Activated CD8-positive, alpha-beta T cell treated with anti-CD3 and anti-CD28 coated beads, Interleukin-2, amount 10 ng/mL, durations not matched to agents 7 days and 5 days (primary cell): ENCODE measurements at places on chromosomes 4 and X. TPM values are rescaled to one million over a fixed set of nuclear protein-coding genes. Genes with fewer than 3 reads are reported as not detected.

Gene SPATA18
- total RNA-seq, result 0.26 TPM

Gene MCTS1
- total RNA-seq, result 60.5 TPM

Gene RIBC1
- 0.91 TPM for total RNA-seq

Gene GYG2
- not detected for total RNA-seq

Gene AIMP1
- 58.0 TPM for total RNA-seq

Gene METAP1
- 58.7 TPM for total RNA-seq

Gene MTMR1
- 45.0 TPM for total RNA-seq

Gene ASB5
- total RNA-seq, result not detected

Gene ACE2
- not detected for total RNA-seq

Gene FOXO4
- total RNA-seq, result 14.2 TPM

Gene MAGEA12
- total RNA-seq, result not detected

Gene CTAG2
- not detected for total RNA-seq

Gene GLOD5
- not detected for total RNA-seq

Gene UNC5C
- not detected for total RNA-seq

Gene NSUN7
- total RNA-seq, result 0.10 TPM

Gene BRS3
- not detected for total RNA-seq

Gene STARD8
- 0.34 TPM for total RNA-seq

Gene KLF8
- total RNA-seq, result 2.8 TPM

Gene HMGN5
- total RNA-seq, result 1.5 TPM

DNA sequence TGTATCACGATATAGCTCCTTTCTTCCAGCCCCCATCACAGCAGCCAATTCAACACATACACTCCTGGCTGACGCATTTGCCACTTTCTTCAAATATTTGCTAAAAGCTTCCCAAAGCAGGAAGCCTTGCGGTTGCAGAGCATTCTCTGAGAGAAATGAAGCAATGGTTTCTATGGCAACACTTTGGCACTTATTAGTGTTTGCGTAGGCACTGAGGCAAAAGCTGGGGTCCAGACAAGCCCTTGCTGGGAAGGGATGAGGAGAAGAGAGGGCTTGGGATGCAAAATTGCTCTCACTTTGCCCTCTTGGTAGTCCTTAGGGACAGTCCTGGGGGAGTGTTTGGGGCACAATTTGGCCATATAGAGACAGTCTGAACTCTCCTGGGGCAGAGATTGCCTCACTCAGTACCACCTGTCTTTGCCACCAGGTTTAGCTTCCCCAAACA is 55.0 kb upstream of the PAK3 start:
- DNase-seq, result no peak

DNA sequence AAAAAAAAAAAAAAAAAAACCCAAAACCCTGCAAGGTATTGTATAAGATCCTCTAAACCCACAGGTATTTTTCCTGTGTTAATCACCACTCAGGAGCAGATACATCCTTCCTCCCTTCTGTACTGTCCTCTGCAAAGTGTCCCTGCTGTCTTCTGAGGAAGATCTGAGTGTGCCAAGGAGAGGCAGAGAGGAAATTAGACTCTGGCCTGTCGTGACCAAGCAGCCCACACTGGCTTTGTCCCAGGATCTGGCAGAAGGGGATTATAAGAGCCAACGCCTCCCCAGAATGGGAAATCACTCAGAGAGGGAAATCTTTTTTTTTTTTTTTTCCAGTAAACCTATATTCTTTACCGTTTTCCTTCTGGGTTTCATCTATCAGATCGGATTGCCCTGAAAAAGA is 39.6 kb downstream of the PTCHD1 start:
- no peak for DNase-seq

DNA sequence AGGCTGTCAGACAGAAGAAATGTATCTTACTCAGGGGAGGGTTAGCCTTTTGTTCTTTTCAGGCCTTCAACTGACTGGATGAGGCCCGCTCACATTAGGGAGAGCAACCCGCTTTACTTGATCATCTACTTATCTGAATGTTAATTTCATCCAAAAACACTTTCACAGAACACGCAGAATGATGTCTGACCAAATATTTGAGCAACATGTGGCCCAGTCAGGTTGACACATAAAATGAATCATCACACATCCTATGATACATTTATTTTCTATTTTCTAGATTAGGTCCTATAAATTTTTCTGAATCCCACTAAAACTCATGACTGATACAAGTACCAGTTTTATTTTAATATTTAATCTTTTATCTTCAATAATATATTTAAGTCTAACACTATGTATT is 260.3 kb downstream of the IL15 start:
- DNase-seq, result no peak

GRCh38 chr4:112296949-112297880 is at the start of gene ALPK1:
Gene ALPK1 (plus strand): TSS chr4:112297369.
- no peak for DNase-seq

- DNase-seq, result no peak
Measured at GRCh38 chr4:65671372-65671771, 1.1 kb upstream of the EPHA5 start.

DNA sequence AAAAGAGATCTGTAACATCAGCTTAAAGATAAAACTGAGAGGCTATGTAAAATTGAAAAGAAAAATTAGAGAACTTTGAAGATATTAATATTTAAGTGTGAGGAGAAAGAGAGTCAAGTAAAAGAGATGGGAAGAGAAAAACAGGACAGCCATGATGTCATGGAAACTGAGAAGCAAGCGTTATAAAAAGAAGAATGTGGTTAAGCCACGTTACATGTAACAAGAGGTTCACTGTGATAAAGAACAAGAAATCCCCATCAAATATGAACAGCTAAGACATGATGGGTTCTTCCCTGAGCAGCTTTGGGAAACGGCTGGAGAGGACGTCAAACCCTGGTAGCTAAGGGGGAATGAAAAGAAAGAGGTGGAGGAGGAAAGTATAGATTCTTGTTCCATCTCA is 1269.3 kb upstream of the TENM3 start:
- DNase-seq, result no peak

- DNase-seq, result no peak
Measured at GRCh38 chr4:38383646-38384121, 280.3 kb upstream of the KLF3 start.

DNA sequence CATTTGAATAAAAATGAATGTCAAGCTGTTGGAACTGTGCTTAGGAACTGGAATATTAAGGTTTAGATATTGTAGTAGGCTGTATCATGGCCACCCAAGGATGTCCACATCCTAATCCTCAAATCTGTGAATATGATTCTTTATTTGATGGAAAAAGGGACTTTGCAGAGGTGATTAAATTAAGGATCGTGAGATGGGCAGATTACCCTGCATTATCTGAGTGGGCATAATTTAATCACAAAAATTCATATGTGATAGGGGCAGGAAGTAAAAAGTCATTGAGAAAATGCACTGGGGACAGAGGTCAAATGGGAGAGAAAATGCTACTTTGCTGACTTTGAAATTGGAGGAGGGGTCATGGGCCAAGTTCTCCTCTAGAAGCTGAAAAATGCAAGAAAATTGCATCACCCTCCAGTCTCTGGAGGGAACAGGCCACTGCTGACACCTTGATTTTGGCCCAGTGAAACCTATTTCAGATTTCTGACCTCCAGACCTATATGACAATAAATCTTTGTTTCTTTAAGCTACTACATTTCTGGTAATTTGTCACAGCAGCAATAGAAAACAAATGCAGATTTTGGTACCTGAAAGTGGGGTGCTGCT is 521.4 kb downstream of the PCDH7 start:
- DNase-seq, result no peak

- no peak for DNase-seq
Measured at GRCh38 chr4:113759696-113760093, 1.8 kb downstream of the CAMK2D start.

DNA sequence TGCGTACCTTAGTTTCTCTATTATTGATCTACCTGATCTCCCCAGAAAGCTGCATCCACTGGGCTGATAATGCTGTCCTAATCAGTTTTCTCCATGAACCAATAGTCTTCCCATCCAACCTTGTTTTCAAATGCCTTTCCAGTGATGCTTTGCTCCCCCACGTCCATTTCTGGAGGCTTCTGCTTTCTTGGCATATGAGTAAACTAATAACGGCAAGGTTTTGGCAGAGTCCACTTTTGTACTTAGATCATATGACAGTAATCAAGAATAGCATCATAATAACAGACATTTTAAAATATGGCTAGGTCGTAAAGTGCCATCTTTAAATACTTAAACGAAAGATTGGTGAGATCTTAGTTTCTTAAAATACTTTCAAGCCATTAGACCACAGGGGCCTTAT is 38.4 kb upstream of the FAM9B start:
- DNase-seq, result no peak

DNA sequence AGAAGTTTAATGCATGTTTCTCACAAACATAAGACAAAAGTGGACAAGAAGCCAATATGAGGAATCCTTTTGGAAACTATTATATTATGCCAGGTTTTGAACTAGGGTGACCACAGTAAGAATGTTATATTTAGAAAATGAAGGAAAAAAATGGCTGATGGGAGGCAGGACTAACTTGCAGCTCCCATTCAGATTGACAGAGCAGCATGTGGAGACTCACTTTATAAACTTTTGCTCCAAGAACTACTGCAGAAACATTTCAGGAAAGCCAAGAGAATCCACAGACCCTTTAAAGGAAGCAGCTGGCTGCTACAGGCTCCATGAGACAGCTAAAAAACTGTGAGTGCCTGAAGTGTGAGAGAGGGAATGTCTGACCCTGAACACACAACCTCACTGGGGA is 738.6 kb upstream of the GRIA3 start:
- no peak for DNase-seq

DNA sequence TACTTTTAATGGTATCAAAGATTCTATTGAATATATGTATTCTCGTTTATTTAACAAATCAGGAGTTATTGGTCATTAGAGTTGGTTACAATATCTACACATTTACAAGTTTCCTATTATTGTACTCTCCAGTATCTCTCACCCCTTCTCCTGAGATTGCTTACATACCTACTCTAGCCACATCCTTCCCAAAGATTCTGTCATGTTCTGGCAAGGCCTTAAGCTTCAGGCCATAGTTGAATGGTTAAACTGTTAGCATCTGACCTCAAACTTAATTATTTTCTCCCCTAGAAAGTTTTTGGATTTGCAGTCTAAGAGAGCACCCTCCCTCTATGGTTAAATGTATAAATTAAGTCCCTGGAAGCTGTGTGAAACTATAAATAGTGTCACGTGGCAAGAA is 784.2 kb downstream of the GLUD2 start:
- DNase-seq, result no peak

- DNase-seq, result no peak
Measured at GRCh38 chr4:60934566-60935295, 265.4 kb upstream of the ADGRL3 start.

GRCh38 chr4:26701786-26702227 is 117.9 kb downstream of the TBC1D19 start:
- DNase-seq, result no peak

- no peak for DNase-seq
Measured at GRCh38 chr4:151197247-151197646, 79.7 kb upstream of the PRSS48 start.

- no peak for DNase-seq
Measured at GRCh38 chrX:12770440-12770839, 20.8 kb upstream of the PRPS2 start.

DNA sequence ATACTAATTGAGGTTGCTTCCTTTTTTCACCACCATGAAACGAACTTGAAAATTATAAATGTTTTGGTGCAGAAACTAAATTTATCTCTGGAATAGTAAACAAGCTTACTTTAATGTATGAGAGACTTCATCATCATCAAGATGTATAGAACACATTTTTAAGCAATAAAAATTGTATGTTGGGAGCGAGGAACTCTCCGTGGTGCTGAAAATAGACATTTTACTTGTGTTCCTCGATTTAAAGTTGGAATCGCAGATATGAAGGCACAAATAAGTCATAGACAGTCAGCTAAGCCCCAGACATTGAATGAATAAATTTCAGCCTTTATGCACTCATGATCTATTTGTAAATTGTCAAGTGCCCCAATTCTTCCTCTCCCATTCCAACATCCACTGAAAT is 310.7 kb downstream of the STK32B start:
- DNase-seq, result peak; percentile 27

DNA sequence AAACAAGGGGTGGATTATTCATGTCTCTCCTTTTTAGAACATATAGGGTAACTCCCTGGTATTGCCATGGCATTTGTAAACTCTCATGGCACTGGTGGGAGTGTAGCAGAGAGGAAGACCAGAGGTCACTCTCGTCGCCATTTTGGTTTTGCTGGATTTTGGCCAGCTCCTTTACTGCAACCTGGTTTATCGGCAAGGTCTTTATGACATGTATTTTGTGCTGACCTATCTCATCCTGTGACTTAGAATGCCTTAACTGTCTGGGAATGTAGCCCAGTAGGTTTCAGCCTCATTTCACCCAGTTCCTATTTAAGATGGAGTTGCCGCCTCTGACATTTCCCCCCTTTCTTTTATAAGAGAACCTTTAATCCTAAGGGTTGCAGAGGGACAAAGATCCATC is 45.8 kb downstream of the MGST2 start:
- no peak for DNase-seq

GRCh38 chr4:87071401-87071800 is 136.6 kb downstream of the AFF1 start:
- DNase-seq, result no peak

DNA sequence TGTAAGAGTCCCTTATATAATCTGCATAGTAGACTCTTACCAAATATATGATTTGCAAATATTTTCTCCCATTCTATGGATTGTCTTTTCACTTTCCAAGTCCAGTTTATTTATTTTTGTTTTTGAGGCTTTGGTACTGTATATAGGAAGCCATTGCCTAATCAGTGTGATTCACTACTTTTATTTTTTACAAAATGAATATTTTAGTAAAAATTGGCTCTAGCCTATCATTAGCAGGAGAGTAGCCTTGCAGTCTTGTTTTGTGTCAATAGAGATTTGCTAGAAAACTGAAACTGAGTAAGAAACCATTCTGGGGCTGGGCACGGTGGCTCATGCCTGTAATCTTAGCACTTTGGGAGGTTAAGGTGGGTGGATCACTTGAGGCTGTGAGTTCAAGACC is 199.9 kb upstream of the MAB21L2 start:
- no peak for DNase-seq

GRCh38 chrX:40485102-40485826 is 95.5 kb upstream of the ATP6AP2 start:
- DNase-seq, result no peak

GRCh38 chrX:10360116-10360515 is 203.3 kb downstream of the CLCN4 start:
- DNase-seq, result no peak

GRCh38 chrX:99722094-99722493 is 688.0 kb downstream of the PCDH19 start:
- no peak for DNase-seq

- DNase-seq, result no peak
Measured at GRCh38 chr4:61753739-61754138, 553.6 kb downstream of the ADGRL3 start.

GRCh38 chr4:2732526-2732925 is 23.6 kb downstream of the TNIP2 start:
- no peak for DNase-seq
